ENCODE measurements at places on chromosomes 4 and X.

- DNase-seq = no peak
These were observed 37.7 kb downstream of the ADAMTS3 start for GRCh38 chr4:72531322-72531721.

DNA sequence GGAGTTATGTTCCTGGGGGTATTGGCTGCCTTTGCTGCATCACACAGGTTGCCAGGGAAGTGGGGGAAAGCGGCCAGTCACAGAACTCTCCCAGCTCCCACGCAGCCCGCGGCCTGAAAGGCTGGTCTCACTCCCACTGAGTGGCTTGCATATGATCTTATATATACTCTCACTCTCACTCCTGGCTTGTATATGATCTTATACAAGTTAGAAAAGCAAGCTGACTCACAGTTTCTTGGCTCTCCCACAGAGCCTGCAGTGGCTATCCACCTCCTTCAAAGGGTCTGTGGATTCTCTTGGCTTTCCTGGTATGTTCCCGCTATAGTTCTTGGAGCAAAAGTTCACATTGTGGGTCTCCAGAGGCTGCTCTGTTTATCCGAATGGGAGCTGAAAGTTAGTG is 833.5 kb upstream of the GALNTL6 start:
- no peak for DNase-seq

DNA sequence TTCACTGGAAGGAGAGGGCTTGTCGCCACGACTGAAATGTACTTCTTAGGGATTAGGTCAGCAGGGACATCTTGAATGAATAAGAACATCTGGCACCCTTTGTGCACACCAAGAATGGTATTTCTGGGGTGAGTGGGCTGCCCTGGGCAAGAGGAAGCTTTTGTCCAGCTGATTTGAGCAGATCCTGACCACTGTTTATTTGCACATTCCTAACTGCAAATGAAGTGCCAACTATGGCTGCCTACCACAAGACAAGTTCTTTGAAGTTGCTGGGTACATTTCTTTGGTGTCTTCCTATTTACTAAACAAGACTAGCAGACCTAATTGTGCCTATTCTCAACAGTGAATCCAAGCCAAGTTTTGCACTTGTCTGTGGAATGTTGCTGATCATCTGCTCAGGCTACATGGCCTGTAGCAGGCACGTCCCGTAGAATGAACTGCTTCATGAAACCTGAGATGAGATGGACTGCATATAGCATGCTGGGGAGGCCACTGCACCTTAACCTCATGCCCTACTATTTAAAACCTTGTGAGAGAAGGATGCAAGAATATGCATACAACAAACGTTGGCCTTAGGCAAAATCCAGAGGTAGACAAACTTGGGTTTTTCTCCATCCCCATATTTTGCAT is 45.0 kb downstream of the PIR start:
- no peak for DNase-seq

DNA sequence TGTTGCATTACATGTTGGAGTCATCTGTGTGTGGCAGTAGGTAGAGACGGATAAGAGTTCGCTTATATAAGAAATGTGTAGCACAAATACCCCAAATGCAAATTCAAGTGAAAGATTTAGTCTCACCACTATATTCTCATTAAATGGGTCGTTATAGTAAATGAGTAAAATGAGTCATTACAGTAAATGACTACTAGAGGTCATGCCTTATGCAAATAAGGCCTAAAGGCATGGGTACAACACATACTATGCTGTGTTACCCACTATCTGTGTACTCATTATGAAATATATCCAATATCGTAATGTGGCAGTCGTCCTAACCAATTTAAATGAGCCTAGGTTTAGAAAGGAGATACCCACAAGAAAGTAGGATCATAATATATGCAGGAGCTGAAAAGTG is 1603.1 kb downstream of the C4orf33 start:
- no peak for DNase-seq

DNA sequence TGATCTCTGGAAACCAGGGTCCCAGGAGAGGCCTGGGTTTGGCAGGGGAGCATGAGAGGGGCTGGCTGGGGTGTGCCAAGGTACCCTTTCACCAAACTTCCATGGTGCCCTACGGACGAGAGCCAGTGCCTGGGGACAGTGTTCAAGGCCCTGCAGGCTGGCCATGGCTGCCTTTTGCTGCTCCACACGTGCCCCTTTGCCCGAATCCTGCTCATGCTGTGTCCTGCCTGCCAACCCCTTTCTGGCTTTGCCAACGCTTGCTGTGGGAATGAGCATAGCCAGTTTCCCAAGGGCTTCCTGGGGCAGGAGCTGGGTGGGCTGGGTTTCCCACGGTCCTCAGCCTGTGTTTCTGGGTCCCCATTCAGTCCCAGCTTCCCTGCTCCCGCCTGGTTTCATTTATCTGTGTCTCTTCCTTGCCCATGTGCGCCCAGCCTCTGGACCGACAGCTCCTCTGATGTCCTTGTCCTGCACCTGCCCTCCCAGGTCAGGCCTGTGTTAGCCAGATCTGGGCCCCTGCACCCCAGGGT is 17.3 kb downstream of the CPZ start:
- no peak for DNase-seq

DNA sequence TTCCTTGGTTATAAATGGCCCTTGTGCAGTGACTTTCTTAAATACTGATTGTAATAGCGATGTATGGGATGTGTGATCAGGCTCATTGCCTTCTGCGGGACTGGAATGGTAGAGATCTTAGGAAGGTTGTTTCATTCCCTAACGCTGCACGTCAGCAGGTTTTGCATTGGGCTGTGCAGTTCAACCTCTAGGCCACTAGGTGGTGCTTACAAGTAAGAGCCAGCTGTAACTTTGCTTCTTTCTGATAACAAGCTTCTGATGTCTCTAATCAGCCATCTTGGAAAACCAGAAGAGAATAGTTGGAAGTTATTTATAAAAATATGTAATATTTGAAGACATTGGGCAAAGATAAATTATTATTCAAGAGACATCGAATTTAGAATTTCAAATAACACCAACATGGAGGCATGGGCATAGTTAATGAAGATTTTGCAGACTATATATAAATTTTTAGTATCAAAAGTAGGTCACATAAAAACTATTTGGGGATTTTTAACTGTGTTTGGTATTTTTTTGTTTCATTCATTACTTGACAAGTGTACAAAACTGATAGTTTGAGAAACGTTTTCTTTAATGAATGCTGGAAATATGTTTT is 339.7 kb upstream of the PCDH7 start:
- no peak for DNase-seq

GRCh38 chr4:94500685-94501084 is 48.9 kb downstream of the PDLIM5 start:
- no peak for DNase-seq

GRCh38 chr4:122960611-122961000 is 38.2 kb upstream of the NUDT6 start:
- no peak for DNase-seq

GRCh38 chr4:30716158-30716557 is 4.0 kb upstream of the PCDH7 start:
- DNase-seq = no peak

DNA sequence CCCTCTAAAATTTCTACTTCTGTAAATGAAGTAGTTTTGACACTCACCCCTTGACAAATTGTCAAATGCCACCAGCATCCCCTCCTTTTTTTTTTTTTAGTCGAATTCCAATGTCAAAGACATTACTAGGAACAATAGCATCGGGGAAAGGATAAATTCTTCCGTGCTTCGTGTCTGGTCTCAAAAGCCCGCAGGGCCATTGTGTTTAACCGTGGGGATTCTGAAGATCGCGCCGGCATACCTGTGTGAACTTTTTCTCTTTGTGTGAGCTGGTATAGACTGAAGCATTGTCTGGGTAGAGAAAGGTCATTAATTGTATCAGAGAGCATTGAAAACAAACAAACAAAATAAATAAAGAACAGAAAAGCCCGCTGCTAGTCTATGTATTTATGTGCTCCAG is 313.9 kb downstream of the ASMT start:
- no peak for DNase-seq

GRCh38 chr4:24889991-24890390 is 22.9 kb downstream of the CCDC149 start:
- DNase-seq = no peak

DNA sequence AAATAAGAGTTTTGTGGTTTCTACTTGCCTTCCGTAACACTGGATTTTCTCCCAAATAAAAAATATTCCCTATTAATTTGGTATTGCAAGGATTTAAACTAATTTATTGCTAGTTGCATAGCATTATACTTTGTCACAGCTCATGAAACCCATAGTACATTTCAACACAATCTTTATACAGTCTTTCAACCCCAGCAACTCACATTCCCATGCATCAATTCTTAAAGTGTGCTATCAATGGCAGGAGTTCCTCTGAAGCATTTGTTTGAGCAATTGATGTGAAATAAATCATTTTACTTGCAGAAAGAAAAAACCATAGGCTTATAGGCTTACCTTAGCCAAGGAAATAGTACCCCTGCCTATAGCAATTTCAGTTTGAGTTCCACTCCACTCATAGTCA is 251.9 kb downstream of the PAPSS1 start:
- DNase-seq = no peak

DNA sequence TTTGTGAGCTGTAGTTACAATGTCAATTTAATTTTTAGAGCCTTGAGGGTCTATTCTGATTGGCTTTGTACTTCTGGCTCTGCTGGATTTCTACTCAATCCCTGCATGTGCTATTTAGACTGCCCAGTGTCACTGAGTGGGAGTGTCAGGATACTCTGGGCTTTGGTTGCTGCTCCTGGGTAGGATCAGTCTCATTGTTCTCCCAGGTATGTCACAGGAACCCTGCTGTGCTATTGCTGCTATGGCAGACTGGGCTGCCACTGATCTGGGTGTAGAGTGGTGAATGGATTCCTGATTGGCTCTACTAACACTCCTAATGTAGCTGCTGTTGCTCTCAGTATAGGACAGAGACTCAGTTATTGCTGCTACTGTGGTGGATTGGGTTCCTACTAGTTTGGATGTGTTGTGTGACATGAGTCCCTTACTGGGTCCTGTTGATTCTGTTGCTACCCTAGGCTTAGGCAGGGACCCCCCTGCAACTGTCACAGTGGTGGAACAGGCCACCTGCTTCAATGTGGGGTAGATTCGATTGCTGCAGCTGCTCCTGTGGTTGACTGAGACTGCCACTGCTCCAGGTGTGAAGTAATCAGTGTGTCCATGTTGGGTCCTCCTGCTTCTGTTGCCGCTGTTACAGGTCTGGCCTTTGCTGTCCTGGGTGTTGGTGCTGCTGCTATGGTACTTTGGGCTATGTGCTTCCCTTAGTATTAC is 707.8 kb upstream of the AMOT start:
- DNase-seq = no peak

DNA sequence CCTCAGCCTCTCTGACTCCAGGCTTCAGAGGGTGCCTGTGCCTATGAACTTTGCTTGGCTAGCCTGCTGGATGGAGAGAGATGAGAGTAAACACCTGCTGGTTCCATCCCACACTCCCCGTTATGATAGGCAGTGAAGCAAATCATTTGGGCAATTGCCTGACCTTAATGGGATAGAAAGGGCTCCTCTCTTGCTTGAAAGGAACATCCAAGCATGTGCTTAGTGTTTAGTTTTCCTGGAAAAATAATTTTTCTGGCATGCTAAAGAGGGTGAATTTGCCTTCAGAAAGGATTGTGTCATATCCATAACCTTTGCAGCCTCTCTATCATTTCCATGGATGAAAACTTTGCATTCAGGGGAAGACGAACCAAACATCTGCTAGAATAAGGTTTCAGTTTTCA is 10.8 kb downstream of the PLAC1 start:
- no peak for DNase-seq

GRCh38 chr4:93396272-93396671 is 432.3 kb upstream of the ATOH1 start:
- no peak for DNase-seq

DNA sequence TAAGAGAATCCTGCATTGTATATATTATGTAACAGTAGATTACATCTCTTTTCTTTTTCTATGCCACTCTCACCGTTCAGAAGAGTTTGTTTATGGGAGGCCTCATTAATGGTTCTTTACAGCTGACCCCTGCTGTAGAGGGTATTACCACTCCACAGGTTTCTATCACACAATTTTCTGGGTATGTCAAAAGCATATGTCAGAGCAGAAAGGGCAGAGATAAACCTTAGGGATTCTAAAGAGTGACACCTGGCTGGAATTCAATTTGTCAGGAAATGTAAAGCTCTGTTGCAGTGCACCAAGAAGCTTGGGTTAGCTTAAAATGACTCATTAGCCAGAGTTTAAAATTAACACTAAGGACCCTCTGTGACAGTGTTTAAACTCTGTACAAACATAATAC is 658.7 kb downstream of the PCDH18 start:
- no peak for DNase-seq

GRCh38 chr4:128322986-128323385 is 35.4 kb upstream of the PGRMC2 start:
- no peak for DNase-seq

GRCh38 chr4:175806727-175807126 is 5.3 kb downstream of the GPM6A start:
- no peak for DNase-seq

- DNase-seq = no peak
These were observed 8.7 kb downstream of the SMARCAD1 start for GRCh38 chr4:94216394-94216793.

DNA sequence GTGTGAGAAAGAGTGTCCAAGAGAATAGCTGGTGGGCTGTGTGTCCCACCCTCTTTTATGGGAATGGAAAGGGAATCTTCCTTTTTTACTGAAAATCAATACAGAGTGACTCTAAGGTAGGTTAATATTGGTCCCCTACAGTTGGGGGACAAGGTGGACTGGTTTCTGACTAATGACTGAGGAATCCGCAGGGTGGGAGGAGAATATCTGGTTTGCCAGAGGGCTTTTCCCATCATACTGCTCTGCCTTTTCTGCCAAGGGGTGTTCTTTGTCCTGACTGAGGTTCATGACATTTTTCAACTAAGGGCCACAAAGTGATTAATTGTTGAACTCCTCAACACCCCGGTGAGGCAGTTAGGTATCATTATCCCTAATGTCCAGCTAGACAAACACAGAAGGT is 261.6 kb downstream of the SPATA18 start:
- DNase-seq = no peak

DNA sequence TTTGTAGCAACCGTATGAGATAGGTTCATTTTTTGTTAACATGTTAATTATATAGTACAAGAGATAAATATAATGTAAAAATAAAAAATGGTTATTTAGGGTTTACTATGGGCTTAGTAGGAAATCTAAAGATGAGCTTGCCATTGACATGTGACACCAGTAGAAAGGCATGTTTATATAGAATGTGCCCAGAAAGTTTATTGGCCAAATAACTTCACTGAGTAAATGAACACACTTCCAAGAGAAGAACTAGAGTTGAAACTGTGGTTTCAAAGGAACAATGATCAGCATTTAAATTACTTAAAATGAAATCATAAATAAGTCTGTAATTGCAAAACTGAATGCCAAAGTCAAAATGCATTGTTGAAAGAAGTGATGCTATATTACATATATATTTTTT is 503.3 kb downstream of the STPG2 start:
- no peak for DNase-seq

GRCh38 chr4:183447646-183448045 is 3.2 kb downstream of the CDKN2AIP start:
- DNase-seq = no peak

DNA sequence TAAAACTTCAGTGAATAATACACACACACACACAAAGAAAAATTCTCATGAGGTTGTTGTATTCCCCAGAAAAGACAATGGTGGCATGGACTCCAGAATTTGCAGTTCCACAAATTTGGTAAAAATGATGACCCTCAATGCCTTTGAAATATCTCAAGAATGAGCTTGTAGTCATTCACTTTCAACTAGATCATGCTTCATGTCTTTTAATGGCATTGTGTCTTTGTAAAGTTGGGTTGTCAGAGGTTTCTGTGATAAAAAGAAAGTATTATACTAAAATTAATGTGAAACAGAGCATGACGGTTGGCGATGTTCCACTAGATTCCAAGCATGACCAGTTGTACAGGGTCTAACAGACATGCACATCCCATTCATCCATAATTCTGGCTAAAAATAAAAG is 685.0 kb upstream of the FRG1 start:
- no peak for DNase-seq

All from stimulated activated CD8-positive, alpha-beta memory T cell treated with anti-CD3 and anti-CD28 coated beads, Interleukin-7, amount 100 ng/mL, for 1 hour (primary cell).